ENCODE measurements at places on chromosomes 2 and 18.
A peak's percentile ranks its signal among the peaks of the same experiment; 100 is the strongest.

- no peak for DNase-seq
Measured at GRCh38 chr2:133673305-133673905, 105.1 kb upstream of the NCKAP5 start.

- DNase-seq: peak; percentile 74
Measured at GRCh38 chr2:160994141-160995002, 165.9 kb upstream of the TANK start.

DNA sequence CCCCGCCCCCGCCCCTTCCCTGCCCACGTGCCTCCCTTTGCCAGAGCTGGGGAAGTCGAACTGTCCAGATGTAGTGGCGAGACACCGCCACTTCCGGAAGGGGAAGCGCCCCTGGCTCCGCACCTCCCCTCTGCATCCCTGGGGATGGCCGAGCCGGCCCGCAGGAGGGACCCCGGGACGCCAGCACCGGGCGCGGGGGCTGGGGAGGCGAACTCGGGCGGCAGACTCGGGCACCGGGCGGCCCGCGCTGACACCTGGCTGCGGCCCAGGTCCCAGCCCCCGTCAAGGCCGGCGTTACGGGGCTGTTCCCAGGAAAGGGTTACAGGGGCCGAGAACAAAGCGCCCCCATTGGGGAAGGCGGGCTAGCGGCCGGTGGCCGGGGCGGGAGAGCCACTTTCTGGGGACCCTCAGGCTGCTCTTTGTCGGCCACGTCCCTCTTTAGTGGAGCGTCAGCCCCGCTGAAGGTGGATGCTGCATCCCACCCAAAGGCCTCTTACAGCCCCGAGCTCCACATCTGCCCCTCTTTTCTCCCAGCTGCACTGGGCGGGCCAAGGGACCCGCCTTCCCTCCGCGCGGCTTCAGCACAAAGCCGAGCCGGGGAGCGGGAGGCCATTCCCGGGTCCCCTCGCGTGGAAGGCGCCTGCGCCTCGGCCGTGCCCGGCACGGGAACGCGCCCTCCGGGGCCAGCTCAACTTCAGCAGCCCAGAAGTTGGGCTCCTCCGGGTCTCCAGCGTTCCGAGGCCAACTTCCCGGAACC lies 1.3 kb downstream of the SDC1 start:
- DNase-seq: peak; percentile 35

DNA sequence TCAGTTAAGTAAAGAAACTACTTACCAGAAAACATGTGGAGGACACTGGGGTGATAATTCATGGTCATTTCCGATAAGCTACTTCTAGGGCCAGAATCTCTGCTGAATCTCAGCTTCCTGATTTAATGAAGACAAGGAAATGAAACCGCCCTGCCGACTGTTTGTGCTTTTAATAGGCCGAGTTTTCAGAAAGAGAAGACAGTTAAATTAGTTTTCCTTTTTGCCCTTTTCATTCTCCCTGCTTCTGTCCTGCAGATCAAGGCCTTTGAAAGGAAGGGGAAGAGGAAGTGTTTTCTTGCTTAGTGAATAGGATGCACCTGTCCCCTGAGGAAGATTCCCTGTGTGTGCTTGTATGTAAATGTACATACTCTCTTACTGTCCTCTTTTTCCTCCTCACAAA lies 126.6 kb downstream of the SH3RF3 start:
- DNase-seq: no peak

GRCh38 chr2:44579115-44579836 lies 217.5 kb downstream of the CAMKMT start:
- DNase-seq: no peak

DNA sequence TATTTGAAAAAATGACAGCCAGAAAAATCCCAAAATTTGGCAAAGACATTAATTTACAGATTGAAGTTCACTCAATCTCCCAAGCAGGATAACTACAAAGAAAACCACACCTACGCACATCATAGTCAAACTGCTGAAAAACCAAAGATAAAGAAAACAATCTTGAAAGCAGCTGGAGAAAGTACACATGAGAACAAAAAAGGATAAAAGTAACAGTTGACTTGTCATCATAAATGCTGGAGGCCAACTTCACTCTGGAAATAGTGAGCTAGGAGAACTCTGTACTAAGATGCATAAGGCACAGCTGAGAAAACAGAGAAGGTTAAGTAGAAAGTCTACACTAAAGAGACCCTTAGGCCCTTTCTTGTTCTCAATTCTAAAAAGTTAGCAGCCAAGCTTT lies 73.1 kb downstream of the TLK1 start:
- no peak for DNase-seq

- DNase-seq: no peak
Measured at GRCh38 chr18:68284236-68284780, 430.6 kb downstream of the TMX3 start.

DNA sequence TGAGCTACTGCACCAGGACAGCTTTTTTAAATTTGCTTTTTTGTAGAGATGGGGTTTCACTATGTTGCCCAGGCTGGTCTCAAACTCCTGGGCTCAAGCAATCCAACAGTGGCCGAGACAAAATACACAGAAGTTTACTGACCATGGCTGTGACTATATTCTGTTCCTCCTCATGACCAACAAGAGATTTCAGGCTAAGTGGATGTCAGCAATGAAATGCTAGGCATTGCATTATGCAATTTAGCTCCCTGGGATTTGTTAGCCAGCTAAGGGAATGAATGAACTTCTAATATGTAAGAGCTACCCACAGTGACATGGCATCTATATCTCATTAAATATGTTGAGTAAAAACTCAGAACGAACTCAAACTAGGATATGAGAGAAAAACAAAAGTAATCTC lies 81.9 kb upstream of the MBOAT2 start:
- no peak for DNase-seq

All from H4 (cell line).